Activated CD4-positive, alpha-beta T cell treated with anti-CD3 and anti-CD28 coated beads, Interleukin-2, amount 10 ng/mL, durations not matched to agents 7 days and 5 days (primary cell): ENCODE measurements at places on chromosomes 3 and 15. TPM values are rescaled to one million over a fixed set of nuclear protein-coding genes. Genes with fewer than 3 reads are reported as not detected.

GRCh38 chr3:5112043-5112442 lies 10.0 kb upstream of the ARL8B start:
- no peak for DNase-seq

- DNase-seq, result no peak
These were observed 77.0 kb upstream of the LARS2 start for GRCh38 chr3:45311327-45311726.

The CHDH gene
- total RNA-seq, result 0.40 TPM

GRCh38 chr3:195735036-195735695 lies 14.4 kb downstream of the MUC20 start:
- no peak for DNase-seq

The RSL24D1 gene
- total RNA-seq, result 78.6 TPM

GRCh38 chr15:48871542-48871941 lies 6.4 kb upstream of the EID1 start:
- DNase-seq, result no peak

The EPHB3 gene
- total RNA-seq, result 0.12 TPM

The MESP2 gene
- total RNA-seq, result not detected

DNA sequence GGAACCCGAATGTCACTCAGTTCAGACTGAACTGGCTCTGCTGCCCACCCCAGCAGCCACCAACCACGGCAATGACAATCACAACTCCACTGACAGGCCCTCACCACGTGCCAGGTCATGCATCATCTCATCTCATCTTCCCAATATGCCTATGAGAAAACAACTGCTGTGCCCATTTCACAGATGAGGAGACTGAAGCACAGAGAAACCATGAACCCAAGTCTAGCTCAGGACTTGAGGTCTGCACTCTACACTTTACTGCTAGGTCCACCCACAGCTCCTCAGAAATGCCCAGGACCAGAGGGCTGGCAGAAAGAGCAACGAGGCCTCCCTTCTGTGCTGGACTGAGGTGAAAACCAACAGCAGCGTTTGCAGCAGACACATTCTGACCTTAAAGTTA lies 99.2 kb upstream of the LINGO1 start:
- no peak for DNase-seq

The INSYN1 gene
- not detected for total RNA-seq

DNA sequence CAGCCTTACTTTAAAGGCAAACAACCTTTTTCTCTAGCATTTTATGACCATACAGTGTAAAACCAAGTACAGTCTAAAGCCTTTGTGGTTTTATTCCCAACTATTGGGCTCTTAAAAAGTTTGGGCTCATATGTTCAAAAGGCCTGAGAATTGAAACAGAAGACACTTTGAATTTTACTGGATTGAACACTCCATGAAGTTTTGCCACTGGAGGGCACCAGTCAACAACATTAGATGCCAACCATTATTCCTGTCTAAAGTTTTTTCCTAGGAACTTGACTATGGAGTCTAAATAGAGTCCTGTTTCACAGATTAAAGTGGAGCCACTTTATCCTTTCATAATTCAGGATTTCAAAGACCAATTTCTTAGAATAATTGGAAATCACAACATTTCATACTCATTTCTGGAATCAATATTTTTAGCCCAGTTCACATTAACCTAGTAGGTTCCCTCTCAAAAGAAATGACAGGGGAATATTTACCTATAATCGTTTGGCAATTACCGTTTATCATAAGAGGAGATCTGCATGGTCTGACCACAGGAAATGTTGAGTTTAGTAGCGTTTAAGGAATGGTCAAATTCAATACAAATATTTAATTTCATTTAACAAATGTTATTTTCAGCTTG lies 244.1 kb upstream of the PDZRN3 start:
- no peak for DNase-seq

The GATA2 gene
- not detected for total RNA-seq

The ENTPD3 gene
- not detected for total RNA-seq

- DNase-seq, result no peak
These were observed 22.4 kb downstream of the TMC3 start for GRCh38 chr15:81351651-81352050.

GRCh38 chr3:135056733-135057310 lies 261.8 kb downstream of the EPHB1 start:
- DNase-seq, result no peak

GRCh38 chr15:36323615-36324014 lies 255.8 kb upstream of the CDIN1 start:
- no peak for DNase-seq

- no peak for DNase-seq
These were observed 1.1 kb downstream of the MITF start for GRCh38 chr3:69740103-69741021.

GRCh38 chr15:38674448-38674847 lies 109.8 kb upstream of the RASGRP1 start:
- no peak for DNase-seq

The TRIM71 gene
- not detected for total RNA-seq

GRCh38 chr3:109177908-109178307 lies 41.4 kb downstream of the C3orf85 start:
- no peak for DNase-seq

The CEMIP gene
- total RNA-seq, result not detected

- DNase-seq, result no peak
These were observed 519.8 kb upstream of the GOLIM4 start for GRCh38 chr3:168615493-168616020.

The CACNA2D2 gene
- 0.62 TPM for total RNA-seq

DNA sequence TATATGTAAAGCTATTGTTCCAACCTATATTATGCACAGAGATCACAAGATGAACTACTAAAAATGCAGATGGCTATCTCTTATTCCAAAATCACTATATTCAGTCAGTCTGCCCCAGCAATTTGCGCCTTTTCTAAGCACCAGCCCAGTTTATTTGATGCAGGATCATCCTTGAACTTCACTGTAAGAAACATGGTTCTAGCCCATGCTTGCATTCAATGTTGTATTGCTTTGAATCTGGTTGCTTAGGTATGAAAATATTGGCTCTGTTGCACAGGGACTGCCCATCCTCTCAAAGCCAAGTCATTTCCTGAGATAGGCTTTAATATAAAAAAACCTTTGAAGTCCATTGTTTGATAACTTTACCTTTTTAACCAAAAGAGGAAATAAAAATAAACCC lies 170.5 kb upstream of the LRIG1 start:
- no peak for DNase-seq

The ECE2 gene
- total RNA-seq, result not detected

DNA sequence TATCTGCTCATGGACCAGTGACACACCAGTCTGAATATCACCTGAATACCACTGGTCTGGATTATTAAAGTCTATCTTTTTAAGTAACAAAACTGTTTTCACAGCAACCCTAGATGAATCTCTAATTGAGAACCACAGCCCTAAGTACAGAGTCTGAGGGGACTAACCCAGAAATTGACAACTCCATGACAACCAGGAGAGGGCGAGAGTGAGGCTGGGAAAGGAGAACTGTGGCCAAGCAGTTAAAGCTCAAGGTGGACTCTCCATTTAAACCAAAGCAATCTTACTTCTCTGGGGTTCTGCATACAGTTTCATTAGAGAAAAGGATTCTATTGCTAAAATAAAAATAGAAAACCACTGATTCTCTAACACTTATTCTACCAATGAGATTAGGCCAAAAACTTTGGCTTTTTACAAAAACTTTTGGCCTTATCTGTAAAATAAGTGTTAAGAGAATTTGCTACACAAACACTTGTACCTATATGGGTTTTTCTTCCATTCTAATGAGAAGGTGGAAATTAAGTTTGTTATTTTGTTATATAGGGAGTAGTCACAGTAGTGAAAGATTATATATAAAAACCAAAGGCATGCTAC lies 11.4 kb downstream of the NEK10 start:
- DNase-seq, result peak; percentile 70

- DNase-seq, result no peak
These were observed 78.9 kb upstream of the BLM start for GRCh38 chr15:90638201-90638691.

DNA sequence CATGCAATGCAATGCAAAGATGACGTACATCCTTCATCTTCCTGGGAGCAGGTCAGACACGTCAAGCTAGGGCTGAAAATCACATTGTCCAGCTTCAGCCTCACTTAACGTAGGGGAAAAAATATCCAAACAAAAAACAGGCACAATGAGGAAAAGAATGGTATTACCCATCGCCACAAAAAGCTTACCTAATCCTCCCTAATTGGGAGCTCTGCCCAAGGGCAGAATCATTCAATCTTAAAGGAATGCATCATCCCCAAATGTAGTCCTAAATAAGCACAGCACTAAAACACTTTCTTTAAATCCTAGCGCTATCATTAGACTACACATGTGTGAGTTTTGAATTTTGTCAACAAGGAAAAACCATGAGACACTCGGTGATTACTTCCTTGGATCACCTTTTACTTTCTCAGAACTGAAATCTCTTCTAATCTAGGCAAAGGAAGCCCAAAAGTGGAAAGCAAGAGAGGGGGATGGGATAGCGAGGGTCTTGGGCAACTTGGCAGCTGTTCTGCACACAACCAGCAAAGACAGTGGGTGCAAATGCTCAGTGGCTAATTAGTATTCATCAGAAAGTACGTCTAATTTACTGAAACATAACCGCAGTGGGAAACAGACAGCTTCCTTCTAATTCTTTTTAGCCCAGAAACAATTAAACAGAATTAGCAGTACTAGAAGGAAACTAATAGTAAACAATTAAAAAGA lies 87.4 kb downstream of the ADAMTS9 start:
- DNase-seq, result no peak

DNA sequence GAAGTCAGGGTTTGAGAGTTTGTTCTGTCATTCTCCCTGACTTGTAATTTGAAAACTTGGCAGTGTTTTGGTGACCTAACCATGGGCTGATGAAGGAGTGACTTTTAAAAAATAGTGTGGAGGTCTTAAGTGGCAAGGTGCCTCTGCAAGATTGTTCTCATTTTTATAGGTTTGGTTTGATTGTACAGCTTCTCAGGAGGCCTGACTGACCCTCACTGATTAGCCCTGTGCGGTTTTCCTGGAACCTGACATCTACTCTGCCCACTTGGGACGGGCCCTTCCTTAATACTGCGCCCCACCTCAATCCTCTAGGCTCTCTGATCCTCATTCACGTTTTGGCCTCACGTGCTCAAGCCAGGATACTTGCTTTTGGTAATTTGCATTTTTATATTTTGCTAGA lies 2.8 kb downstream of the UBE2E1 start:
- DNase-seq, result no peak

The LRIG1 gene
- total RNA-seq, result 26.4 TPM

DNA sequence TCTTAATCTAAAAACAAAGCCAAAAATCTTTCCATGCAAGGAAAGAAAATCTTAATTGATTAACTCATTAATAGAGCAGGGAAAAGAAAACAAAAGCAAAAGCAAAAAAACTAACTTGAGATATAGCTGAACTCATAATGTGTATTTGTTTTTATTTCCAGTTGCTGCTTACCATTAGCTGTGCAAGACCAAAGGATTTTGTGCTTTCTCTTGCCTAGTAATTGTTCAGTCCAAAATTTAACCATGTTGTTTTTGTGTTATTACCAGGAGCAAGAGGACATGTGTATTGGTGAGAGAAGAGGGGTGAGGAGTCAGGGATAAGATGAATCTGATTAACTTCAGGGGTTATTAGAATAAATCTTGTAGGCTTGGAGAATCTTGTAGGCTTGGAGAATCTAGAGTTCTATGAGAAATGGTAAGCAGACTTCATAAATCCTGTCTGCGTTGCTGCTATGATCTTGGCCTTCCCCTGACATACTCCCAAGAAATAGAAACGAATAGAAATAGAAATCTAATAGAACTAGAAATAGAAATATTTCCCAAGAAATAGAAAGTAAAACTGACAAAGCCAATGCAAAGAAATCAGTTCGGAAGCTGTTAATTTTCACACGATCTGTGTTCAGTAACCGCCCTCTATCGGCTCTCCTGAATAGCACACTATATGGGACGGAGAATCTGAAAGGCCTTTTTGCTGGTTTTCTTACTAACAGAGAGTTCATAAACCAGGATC lies 72.6 kb upstream of the TNFSF10 start:
- DNase-seq, result peak; percentile 72

DNA sequence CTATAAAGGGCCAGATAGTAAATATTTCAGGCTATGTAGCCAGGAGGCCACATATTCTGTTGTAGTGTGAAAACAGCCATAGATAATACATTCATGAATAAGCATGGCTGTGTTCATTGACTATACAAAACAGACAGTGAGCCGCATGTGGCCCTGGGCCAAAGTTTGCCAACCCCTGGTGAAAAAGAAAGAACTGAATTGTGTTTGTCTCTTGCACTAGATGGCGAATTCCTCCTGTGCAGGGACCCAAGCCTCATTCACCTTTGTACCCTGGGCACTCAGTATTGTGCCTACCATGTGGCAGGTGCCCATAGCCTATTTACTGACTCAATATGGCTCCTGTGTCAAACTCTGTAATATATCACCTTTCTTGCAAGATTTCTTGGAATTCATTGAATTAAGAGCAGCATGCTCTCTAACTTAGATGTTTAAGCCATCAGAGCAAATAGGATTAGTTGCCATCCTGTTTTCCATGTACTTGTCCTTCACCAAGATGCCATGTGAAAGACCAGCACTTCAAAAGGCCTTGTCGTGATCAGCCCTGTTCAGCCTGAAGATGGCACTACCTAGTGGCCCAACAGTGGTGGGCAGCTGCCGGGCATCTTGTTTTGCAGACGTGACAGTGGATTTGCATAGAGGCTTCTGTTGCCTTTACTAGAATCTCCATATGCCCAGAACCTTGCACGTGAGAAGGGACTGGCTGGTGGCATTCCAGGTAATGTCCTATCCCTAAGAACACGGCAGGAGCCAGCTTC lies 50.9 kb upstream of the CMTM7 start:
- no peak for DNase-seq

The DNAH1 gene
- total RNA-seq, result 25.7 TPM

- no peak for DNase-seq
These were observed 27.2 kb upstream of the STT3B start for GRCh38 chr3:31505371-31506048.

GRCh38 chr15:90031231-90031791 lies 30.2 kb downstream of the ZNF710 start:
- DNase-seq, result peak; percentile 31

- DNase-seq, result no peak
These were observed 53.3 kb upstream of the CCR4 start for GRCh38 chr3:32897981-32898623.

- no peak for DNase-seq
These were observed 35.5 kb upstream of the CD47 start for GRCh38 chr3:108126348-108126747.

GRCh38 chr3:114714957-114715460 lies 421.2 kb downstream of the TIGIT start:
- DNase-seq, result no peak

GRCh38 chr3:119380697-119381096 lies 82.7 kb downstream of the TMEM39A start:
- no peak for DNase-seq

The SNTN gene
- total RNA-seq, result not detected

- no peak for DNase-seq
These were observed 30.1 kb downstream of the SCG5 start for GRCh38 chr15:32671339-32672325.

The RTP4 gene
- total RNA-seq, result 19.4 TPM

- no peak for DNase-seq
These were observed 245.1 kb upstream of the LMCD1 start for GRCh38 chr3:8256441-8257071.

DNA sequence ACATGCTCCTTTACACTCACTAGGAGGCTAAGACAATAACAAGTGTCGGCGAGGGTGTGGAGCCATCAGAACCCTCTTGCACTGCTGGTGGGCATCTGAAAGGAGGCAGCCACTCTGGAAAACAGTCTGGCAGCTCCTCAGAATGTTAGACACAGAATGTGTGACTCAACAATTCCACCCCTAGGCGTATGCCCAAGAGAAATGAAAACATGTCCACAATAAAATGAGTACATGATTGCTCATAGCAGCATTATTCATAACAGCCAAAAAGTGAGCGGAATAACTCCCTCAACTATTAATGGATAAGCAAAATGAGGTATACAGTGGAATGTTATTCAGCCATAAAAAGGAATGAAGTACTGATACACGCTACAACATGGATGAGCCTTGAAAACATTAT lies 57.8 kb downstream of the WNT7A start:
- DNase-seq, result no peak
